Esophagus mucosa (tissue), 1 donor: ENCODE measurements at places on chromosomes 7 and 10. TPM values are rescaled to one million over a fixed set of nuclear protein-coding genes. Genes with fewer than 3 reads are reported as not detected.
A peak's percentile ranks its signal among the peaks of the same experiment; 100 is the strongest.

- ATAC-seq, result no peak
Measured at GRCh38 chr7:102916426-102916825, 3.6 kb downstream of the LRRC17 start.

GRCh38 chr7:35545831-35546230 is 149.1 kb downstream of the HERPUD2 start:
- ATAC-seq, result no peak

GRCh38 chr7:47817917-47818316 is 130.3 kb downstream of the PKD1L1 start:
- no peak for ATAC-seq

DNA sequence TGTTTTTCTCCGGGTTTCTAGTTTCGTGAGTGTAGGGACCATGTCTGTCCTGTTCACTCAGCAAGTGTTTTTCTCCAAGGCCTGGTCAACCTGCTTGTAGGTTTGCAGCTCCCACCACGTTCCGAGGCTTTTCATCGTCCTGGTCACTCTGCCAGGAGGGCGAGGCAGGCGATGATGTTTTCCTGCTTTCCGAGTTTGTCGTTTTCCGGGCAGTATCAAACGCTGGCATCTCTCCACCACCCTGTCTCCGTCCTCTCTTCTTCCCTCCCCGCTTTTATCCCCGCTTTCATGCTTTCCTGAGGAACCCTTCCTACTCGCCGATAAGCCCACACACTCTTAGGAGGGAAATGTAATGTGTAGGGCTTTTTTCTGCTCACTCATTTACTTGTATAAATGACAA is 11.2 kb downstream of the IQCE start:
- no peak for ATAC-seq

DNA sequence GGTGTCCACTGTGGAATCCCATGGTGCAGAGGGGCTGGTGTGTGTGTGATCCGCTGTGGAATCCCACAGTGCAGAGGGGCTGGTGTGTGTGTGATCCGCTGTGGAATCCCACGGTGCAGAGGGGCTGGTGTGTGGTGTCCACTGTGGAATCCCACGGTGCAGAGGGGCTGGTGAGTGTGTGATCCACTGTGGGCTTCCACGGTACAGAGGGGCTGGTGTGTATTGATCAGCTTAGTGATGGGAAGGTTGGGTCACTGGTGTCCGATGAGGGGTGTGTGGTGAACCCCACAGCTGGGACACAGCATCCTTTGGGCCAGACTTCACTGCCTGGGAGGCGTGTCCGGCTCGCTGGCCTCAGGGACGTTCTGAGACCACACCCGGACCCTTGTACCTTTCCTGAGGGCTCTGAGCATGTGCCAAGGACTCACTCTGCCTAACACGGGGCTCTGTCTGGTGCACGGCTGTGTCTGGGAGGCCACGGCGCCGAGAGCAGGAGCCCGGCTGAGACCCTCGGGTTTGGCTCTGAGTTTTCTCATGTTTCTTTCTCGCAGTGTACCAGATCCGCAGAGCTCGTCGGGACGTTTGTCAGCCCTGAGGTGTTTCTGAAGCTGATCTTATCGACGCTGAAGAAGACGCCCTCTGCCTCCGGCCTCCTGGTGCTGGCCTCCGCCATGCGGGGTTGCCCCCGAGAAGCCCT is 29.3 kb upstream of the PRKAR1B start:
- ATAC-seq, result no peak

- ATAC-seq, result no peak
Measured at GRCh38 chr10:22322641-22323160, 1.8 kb downstream of the BMI1 start.

GRCh38 chr10:32957341-32958084 is 517 bp downstream of the ITGB1 start:
- ATAC-seq, result peak; percentile 20

GRCh38 chr10:43134126-43134905 is 3.9 kb upstream of the CSGALNACT2 start:
- no peak for ATAC-seq

Gene ADARB2
- 0.20 TPM for total RNA-seq

Gene OR2A1
- not detected for total RNA-seq

Gene ELN
- 4.9 TPM for total RNA-seq

Gene ACBD7
- 0.32 TPM for total RNA-seq

Gene GRM3
- not detected for total RNA-seq
